Activated CD4-positive, alpha-beta T cell treated with anti-CD3 and anti-CD28 coated beads, Interleukin-2, amount 50 U/mL, for 4 hours (primary cell): ENCODE measurements at places on chromosomes 16 and 17.
A peak's percentile ranks its signal among the peaks of the same experiment; 100 is the strongest.

DNA sequence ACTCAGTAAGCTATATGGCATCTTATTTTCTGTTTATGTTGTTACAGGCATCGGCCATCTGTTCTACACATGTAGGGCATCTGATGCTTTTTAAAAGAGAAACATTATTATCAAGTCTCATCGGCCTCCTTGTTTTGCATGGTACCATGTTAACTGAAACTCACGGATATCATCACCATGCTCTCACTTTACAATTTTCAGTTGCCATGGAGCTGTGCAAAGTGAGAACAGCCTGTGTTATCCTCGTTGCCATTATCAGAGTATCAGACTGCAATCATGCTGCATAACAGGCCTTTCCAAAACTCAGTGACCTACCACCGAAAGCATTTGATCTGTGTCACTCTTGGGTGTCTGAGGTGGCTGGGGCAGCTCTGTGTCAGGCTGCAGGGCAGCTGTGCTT is 110.3 kb downstream of the C17orf67 start:
- DNase-seq: no peak

GRCh38 chr17:1847191-1847590 is 17.4 kb downstream of the RPA1 start:
- no peak for DNase-seq

- no peak for DNase-seq
Observed at GRCh38 chr17:42187833-42188232, 2.6 kb upstream of the HCRT start.

DNA sequence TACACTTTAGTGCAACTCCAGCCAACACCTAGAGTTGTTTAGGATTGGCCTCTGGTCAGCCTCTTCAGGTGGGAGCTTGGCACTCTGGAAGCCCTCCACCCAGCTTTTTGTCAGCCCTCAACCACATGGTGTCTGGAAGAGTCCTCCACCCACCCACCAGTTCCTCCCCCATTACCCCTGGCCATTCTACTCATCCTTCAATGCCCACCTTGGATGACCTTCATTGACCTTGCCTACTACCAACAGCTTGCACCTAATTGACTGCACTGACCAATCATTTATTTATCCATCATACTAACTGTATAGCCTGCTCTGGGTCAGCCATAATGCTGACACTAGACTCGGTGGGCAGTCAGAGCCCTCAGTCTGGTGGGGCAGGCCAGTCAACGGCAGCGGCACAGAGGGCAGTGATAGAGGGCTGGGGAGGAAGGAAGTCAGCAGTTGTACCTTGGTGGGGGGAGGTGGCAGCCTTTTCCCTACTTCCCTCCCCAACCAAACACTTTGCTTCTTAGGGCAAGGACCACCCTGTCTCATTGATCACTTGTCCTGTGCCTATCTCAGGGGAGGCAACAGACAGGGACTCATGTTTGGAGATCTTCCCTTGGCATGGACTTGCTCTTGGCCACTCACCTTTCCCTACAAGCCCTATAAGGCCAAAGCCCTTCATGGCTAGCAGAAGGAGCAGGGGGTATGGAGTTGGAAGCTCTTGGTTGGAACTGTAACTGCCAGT is 29.3 kb downstream of the SLC13A5 start:
- no peak for DNase-seq

GRCh38 chr16:57997528-57998265 is 2.8 kb downstream of the ZNF319 start:
- DNase-seq: no peak

- no peak for DNase-seq
Observed at GRCh38 chr16:85988723-85989313, 89.9 kb downstream of the IRF8 start.

GRCh38 chr17:78426293-78426879 is 47.9 kb downstream of the PGS1 start:
- DNase-seq: no peak

GRCh38 chr16:57628008-57628781 is at the start of gene ADGRG1:
Gene ADGRG1, plus strand, starts transcription at chr16:57628630. Its CDS starts 21,658 bp downstream, at chr16:57650288.
- peak; percentile 9 for DNase-seq

DNA sequence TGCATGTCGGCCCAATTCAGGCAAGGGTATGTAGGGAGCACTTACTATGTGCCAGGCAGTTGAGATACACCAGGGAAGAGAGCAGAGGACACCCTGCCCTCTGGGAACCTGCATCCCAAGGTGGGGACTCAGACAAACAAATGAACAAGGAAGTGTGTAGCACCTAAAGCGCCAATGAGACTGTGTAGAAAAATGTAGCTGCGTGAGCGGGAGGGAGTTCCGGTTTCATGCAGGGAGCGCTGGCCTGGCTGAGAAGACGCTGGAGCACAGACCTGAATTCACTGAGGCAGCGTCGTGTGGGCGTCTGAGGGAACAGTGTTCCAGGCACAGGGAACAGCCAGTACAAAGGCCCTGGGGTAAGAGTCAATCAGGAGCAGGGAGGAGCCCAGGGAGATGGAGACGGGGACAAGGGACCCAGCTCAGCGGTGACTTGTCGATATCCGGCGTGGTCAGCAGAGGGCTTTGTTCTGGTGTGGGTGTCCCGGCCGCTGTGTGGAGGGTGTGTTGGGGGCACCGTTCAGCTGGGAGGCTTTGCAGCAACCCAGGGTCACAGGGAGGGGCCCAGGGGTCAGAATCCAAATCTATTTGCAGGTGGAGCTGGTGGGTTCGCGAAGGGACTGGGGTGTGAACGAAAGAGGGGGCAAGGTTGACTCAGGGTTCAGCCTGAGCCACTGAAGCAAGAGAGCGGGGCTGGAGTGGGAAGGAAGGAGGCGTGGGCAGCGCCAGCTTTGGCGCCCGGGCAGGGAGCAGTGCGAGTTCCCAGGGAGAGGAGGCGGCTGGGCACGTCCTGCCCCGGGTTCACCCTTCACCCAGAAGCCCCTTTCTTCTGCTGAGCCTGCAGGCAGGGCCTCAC is 17.8 kb upstream of the OSGIN1 start:
- DNase-seq: no peak

GRCh38 chr16:24070851-24071250 is 185.3 kb upstream of the CACNG3 start:
- no peak for DNase-seq

DNA sequence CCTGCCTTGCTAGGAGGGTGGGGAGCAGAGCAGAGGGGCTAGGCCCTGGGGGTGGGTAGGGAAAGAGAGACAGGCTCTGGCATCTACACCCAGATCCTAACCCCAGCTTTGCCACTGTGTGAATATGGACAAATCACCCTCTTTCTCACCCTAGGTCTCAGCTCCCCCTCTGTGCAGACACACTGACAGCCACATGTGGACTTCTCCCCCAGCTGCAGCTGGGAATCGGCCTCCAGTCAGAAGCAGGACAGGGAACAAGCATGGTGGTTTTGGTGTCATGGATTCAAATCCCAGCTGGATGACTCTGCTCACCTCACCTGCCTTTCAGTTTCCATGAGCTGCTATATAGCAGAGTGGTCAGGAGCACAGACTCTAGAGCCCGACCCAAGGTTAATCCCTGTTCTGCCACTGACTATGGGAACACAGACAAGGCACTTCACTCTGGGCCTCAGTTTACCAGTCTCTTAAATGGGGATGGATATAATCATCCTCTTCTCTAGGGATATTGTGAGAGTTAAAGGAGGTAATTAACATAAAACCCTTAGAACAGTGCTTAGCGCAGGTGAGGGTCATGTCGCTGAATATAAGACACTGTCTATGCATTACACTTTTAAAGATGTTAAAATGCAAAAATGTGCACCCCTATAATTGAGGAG is 26.2 kb upstream of the MAP3K14 start:
- no peak for DNase-seq

GRCh38 chr17:31479062-31479408 is 87.6 kb downstream of the RAB11FIP4 start:
- DNase-seq: no peak

- DNase-seq: no peak
Observed at GRCh38 chr17:61007980-61008379, 330.3 kb downstream of the BCAS3 start.

DNA sequence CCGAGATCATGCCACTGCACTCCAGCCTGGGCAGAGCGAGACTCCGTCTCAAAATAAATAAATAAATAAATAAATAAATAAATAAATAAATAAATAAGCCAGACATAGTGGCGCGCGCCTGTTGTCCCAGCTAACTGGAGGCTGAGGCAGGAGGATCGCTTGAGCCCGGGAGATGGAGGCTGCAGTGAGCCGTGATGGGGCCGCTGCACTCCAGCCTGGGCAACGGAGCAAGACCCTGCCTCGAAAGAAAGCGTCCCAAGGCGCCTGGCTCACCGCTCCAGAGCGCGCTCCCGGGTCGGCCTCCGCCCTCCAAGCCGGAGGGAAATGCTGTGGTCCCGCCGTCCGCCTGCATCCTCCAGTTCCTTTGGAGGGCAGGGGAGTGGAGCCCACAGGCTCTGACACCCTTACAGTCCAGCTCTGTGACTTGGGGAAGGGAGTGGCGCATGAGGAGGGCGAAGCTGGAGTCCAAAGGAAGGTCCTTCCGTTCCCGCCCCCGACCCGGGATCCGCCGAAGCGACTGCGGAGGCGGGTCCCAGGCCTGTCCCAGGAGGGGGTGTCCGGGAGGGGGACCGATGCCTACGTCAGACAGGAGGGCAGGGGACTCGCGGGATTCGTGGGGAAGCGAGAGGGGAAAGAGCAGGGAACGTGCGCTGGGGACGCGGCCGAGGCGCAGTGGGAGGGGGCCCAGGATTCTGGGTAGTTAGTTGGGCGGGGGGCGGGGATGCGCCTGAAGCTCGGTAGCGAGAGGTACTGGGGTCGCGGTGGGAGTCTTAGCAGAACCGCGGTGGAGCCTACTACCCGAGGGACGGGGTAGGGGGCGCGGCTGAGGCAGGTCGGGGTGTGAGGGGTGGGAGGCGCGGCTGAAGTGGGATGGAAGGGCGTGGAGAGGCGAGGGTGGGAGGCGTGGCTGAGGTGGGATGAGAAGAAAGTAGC is 8.4 kb upstream of the TRPV2 start:
- DNase-seq: no peak

DNA sequence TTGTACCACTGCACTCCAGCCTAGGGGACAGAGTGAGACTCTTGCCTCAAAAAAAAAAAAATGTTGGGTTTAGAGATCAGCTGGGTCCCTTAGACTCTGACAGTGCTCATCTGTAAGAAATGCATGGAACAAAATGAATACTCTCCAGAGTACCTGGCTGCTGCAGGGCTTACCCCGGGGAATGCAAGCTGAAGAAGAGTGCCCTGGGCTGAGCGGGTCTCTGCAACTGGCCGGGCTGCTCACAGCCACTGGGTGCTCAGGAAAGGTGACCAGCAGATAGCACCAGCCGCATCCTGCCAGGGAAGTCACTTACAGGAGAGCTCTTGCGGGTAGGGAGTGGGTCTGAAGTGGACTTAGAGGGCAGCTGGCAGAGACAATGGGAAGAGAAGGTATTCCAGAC is 82.1 kb downstream of the GAS7 start:
- no peak for DNase-seq

- no peak for DNase-seq
Observed at GRCh38 chr17:11293480-11293879, 52.5 kb downstream of the SHISA6 start.
